PC-3 (cell line): ENCODE measurements at places on chromosomes 1 and 21. TPM values are rescaled to one million over a fixed set of nuclear protein-coding genes. Genes with fewer than 3 reads are reported as not detected.

- peaks cover 24% of the 10 kb centered on the region; the same call in 1 of the 2 replicates for H3K27me3 ChIP-seq
- H3K4me3 ChIP-seq = no peak overlapping the region
- no peaks in the 10 kb centered on the region for H3K4me1 ChIP-seq
- no peak overlapping the region for H3K27ac ChIP-seq
- H3K36me3 ChIP-seq = no peaks in the 10 kb centered on the region
- no peak for DNase-seq
Measured at GRCh38 chr21:45959779-45960390, 21.7 kb upstream of the COL6A1 start.

The PRDM16 gene
- total RNA-seq = 0.04 and 0.17 TPM in 2 replicates

DNA sequence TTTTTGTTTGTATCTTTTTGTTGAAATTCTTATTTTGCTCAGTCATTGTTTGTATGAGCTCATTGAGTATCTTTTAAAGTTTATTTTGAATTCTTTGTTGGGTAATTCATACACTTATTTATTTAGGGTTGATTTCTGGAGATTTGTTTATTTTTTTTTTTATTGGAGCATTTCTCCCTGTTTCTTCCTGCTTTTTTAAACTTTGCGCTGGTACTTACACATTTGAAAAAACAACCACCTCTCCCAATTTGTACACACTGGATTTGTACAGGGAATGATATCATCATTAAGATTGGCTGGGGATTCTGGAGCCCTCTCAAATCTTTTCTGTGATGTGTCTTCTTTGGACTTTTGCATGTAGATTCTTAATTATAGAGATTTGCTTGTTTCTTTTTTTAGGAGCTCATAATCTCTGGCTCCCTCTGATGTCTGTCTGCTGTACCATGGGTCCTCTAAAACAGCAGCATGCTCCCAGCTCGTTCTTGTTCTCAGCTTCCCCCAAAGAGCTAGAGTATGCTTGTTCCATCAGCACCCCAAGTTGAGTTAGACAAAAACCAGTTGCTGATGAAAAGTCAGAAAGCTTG is 310.7 kb downstream of the DUSP10 start:
- 0 out of 2 replicates have a peak overlapping the region, but pooled peaks have one; percentile 20 for H3K27ac ChIP-seq
- no peak for DNase-seq
- no peak overlapping the region for H3K4me3 ChIP-seq
- no peaks in the 10 kb centered on the region for H3K36me3 ChIP-seq

DNA sequence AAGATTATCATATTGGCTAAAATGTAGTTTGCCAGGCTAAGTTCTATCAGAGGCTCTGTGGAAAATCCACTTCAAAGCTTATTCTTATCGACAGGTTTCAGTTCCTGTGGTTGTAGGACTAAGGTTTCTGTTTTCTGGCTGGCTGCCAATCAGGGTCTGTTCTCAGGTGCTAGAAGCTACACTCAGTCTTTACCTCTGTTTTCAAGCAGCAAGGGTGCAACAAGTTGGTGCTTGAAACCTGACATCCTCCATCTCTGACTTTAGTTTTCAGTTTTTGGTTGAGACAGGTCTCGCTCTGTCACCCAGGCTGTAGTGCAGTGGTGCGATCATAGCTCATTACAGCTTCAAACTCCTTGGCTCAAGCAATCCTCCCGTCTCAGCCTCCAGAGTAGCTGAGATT is 15.3 kb upstream of the TMCO2 start:
- no peaks in the 10 kb centered on the region for H3K27me3 ChIP-seq
- no peak for DNase-seq
- H3K4me1 ChIP-seq = no peaks in the 10 kb centered on the region
- H3K4me3 ChIP-seq = no peak overlapping the region

GRCh38 chr1:32907435-32907834 is 6.2 kb upstream of the TMEM54 start:
- H3K4me1 ChIP-seq = no peaks in the 10 kb centered on the region
- no peak overlapping the region for H3K4me3 ChIP-seq
- no peaks in the 10 kb centered on the region for H3K36me3 ChIP-seq
- no peak overlapping the region for H3K27ac ChIP-seq
- no peaks in the 10 kb centered on the region for H3K27me3 ChIP-seq

The ACOT11 gene
- 4.1 and 5.0 TPM in 2 replicates for total RNA-seq

The FAM110D gene
- not detected in 2 replicates for total RNA-seq

- H3K27ac ChIP-seq = no peak overlapping the region
- no peak overlapping the region for H3K4me3 ChIP-seq
- peaks cover 7% of the 10 kb centered on the region; the same call in 1 of the 2 replicates for H3K27me3 ChIP-seq
- no peaks in the 10 kb centered on the region for H3K4me1 ChIP-seq
- no peak for DNase-seq
- no peaks in the 10 kb centered on the region for H3K36me3 ChIP-seq
Measured at GRCh38 chr1:247517795-247518612, 18.2 kb downstream of the OR2C3 start.

The OR2L8 gene
- not detected in 2 replicates for total RNA-seq

- no peak overlapping the region for H3K4me3 ChIP-seq
- no peaks in the 10 kb centered on the region for H3K27me3 ChIP-seq
- H3K27ac ChIP-seq = no peak overlapping the region
- H3K4me1 ChIP-seq = no peaks in the 10 kb centered on the region
- no peaks in the 10 kb centered on the region for H3K36me3 ChIP-seq
Measured at GRCh38 chr1:204065174-204065985, 7.5 kb upstream of the SOX13 start.

DNA sequence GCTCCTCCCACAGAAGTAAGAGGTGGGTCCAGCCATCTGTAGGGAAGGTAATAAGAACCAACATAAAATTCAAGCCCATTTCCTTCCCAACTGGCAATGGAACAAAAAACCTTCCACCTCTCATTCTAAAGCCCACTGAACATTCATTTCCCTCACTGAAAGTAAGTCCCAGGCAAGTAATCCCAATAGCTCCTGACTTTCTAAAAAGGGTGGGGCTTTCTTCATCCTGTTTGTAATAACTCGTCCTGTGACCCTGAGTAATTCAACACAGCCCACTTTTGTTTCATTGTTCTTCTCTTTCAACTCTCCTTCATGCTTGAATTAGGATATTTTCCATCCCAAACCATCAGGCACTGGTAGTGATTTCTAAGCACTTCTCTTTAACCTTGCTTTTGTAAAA is 74.9 kb downstream of the DAB1 start:
- no peaks in the 10 kb centered on the region for H3K4me1 ChIP-seq
- DNase-seq = no peak
- H3K36me3 ChIP-seq = no peaks in the 10 kb centered on the region
- no peak overlapping the region for H3K4me3 ChIP-seq

DNA sequence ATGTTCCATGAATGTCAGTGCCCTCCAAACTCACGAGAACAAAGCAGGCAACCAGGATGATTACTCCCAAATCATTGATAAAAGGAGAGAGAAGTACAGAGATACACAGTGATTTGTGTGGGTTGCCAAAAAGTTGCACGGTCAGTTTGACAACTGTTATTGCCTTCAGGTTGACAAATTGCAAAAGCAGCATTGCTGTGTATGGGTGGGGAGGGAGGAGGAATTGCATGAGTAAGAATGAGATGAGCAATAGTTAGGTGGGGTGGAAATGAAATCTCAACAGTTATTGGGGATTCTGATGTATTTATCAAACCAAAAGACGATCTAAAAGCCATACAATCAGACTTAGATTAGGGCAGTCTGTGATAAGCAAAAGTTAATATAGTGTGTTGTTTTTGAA is 93.7 kb downstream of the NTMT2 start:
- H3K4me1 ChIP-seq = peaks cover 12% of the 10 kb centered on the region; the same call in 1 of the 2 replicates
- peak; percentile 64 for DNase-seq
- H3K27me3 ChIP-seq = no peaks in the 10 kb centered on the region
- H3K36me3 ChIP-seq = no peaks in the 10 kb centered on the region
- H3K27ac ChIP-seq = no peak overlapping the region

DNA sequence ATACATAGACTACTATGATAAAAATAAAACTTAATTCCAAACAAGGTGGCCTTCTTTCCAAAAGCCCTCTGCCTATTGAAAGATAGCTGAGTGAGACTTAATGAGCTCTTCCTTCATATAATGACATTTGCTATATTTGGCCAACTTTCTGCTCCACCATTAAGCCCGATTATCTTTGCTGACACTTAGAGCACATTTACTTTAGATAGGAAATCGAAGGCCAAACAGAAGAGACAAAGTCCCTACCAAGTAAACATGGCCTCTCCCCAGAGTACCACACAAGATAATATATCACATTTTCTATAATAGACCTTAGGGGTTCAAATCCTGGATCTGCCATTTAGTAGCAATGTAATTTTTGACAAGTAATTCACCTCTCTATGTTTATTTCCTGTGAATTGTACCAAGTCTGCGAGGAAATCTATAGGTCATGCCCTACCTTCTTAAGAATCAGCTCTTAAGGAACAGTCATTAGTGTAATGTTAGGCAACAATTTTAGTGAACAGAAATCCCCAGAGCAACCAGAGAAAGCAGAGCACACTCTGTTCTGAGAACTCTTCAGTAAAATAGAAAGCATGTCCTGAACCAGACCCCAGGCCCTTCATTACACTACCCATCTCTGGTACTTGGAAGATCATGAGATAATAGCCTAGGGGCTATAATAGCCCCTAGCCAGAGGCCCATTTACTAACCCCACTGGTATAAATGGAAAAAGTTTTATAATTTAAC is 17.3 kb upstream of the COA6 start:
- no peak overlapping the region for H3K27ac ChIP-seq
- no peak for DNase-seq
- H3K27me3 ChIP-seq = no peaks in the 10 kb centered on the region
- H3K4me3 ChIP-seq = peak overlapping the region; percentile 80
- peaks cover 6% of the 10 kb centered on the region for H3K4me1 ChIP-seq

- no peak overlapping the region for H3K27ac ChIP-seq
- peaks cover 35% of the 10 kb centered on the region for H3K4me1 ChIP-seq
- no peak for DNase-seq
- no peak overlapping the region for H3K4me3 ChIP-seq
- no peaks in the 10 kb centered on the region for H3K36me3 ChIP-seq
Measured at GRCh38 chr1:14735841-14736240, 137.4 kb downstream of the KAZN start.

GRCh38 chr1:41353744-41354143 is 7.5 kb upstream of the FOXO6 start:
- H3K4me1 ChIP-seq = peaks cover 8% of the 10 kb centered on the region
- H3K27ac ChIP-seq = no peak overlapping the region

The SARS1 gene
- 146 and 158 TPM in 2 replicates for total RNA-seq

The SH2D2A gene
- 6.9 and 7.8 TPM in 2 replicates for total RNA-seq

- H3K27me3 ChIP-seq = peaks cover 17% of the 10 kb centered on the region
- no peak overlapping the region for H3K27ac ChIP-seq
- peak; percentile 52 for DNase-seq
- peaks cover 7% of the 10 kb centered on the region for H3K4me1 ChIP-seq
- no peak overlapping the region for H3K4me3 ChIP-seq
- H3K36me3 ChIP-seq = no peaks in the 10 kb centered on the region
Measured at GRCh38 chr1:156616463-156616862, 2.8 kb upstream of the HAPLN2 start.

The EPS8L3 gene
- not detected in 2 replicates for total RNA-seq

DNA sequence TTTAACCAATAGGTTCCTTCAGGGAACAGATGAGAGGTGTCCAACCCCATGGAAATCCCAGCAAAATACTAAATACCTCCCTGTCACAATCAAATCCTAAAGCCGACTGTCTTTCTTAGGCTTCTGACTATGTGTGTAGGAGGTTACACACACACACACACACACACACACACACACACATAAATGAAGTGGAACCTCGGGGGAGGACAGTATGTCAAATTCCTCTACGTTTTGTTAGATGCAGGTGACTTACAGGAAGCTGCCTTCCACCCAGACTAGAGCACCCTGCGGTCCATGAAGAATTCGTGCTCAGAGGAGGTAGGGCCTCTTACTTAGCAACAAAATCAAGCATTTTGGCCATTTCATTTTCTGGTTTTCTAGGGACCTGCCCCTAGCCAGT is 16.4 kb downstream of the RSPH1 start:
- no peaks in the 10 kb centered on the region for H3K27me3 ChIP-seq
- H3K27ac ChIP-seq = no peak overlapping the region
- H3K4me1 ChIP-seq = peaks cover 6% of the 10 kb centered on the region
- H3K4me3 ChIP-seq = no peak overlapping the region
- no peaks in the 10 kb centered on the region for H3K36me3 ChIP-seq
- no peak for DNase-seq

The CELSR2 gene
- 3.6 and 6.4 TPM in 2 replicates for total RNA-seq

The OR6K2 gene
- not detected in 2 replicates for total RNA-seq

DNA sequence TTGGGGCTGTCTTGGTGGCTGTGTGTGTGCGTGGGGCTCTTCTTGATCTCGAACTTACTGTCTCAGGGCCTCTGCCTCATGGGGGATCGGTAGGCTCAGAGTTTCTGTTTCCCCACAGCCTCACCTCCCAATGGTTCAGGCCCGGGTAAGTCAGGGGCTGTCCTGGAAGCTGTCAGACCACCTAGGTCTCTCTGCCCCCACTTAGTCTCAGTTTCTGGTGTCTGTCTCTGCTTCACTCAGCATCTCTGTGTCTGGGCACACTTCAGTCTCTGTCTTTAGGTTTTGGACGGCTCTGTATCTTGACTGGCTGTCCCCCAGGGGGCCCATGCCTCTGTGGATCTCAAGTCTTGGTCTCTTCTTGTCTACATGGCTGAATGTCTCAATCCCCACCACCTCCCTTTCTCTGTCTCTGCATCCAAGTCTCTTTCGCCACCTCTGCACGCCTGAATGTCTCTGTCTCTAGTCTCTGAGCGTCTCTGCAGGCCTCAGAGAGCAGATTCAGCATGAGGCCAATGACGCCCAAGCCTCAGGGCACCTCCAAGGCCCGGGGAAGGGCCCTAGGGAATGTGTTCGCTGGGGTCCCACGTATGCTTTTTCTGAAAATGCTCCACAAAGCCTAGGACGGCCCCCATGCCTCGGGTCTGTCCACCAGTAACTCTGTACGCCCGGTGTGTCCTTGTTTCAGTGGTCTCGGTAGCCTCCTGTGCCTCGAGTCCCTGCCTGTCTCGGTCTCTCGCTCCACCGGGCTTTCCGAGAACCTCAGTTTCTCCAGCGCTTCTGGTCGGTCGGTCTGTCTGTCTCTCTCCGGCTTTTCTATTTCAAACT is 818 bp downstream of the FHL3 start:
- no peak for DNase-seq
- H3K36me3 ChIP-seq = no peaks in the 10 kb centered on the region
- H3K4me1 ChIP-seq = peaks cover 28% of the 10 kb centered on the region
- no peak overlapping the region for H3K27ac ChIP-seq
- H3K27me3 ChIP-seq = no peaks in the 10 kb centered on the region

- H3K4me3 ChIP-seq = no peak overlapping the region
- no peaks in the 10 kb centered on the region for H3K27me3 ChIP-seq
- H3K36me3 ChIP-seq = no peaks in the 10 kb centered on the region
- DNase-seq = no peak
- H3K27ac ChIP-seq = no peak overlapping the region
Measured at GRCh38 chr1:68959461-68960030, 462.7 kb upstream of the DEPDC1 start.

DNA sequence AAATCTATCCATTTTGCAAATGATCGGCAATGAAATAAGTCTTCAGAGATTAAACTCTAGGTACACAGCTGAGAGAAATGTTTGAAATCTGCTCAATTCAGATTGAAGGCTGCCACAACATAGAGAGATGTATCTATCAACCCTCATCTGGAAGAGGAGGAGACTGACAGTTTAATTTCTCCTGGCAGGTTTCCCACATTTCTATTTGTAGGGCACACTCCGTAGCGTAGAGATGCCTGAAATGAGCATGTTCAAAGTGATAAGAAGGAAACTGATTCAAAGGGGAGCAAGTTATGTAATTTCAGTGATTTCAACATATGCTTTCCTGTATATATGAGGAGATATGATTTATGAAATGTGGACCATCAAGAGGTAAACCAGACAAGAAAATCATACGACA is 44.1 kb downstream of the NIBAN1 start:
- no peaks in the 10 kb centered on the region for H3K27me3 ChIP-seq
- peak overlapping the region; percentile 48 for H3K4me3 ChIP-seq
- no peak for DNase-seq
- peaks cover 18% of the 10 kb centered on the region for H3K4me1 ChIP-seq

The CR1 gene
- not detected in 2 replicates for total RNA-seq

- H3K27me3 ChIP-seq = no peaks in the 10 kb centered on the region
- H3K4me1 ChIP-seq = peaks cover 36% of the 10 kb centered on the region
- DNase-seq = peak; percentile 49
Measured at GRCh38 chr1:221991221-221991620, 249.3 kb upstream of the DUSP10 start.
